ENCODE measurements at places on chromosomes 12 and 14.

GRCh38 chr14:42110167-42110566, 503.5 kb downstream of the LRFN5 start:
- no peak for DNase-seq

DNA sequence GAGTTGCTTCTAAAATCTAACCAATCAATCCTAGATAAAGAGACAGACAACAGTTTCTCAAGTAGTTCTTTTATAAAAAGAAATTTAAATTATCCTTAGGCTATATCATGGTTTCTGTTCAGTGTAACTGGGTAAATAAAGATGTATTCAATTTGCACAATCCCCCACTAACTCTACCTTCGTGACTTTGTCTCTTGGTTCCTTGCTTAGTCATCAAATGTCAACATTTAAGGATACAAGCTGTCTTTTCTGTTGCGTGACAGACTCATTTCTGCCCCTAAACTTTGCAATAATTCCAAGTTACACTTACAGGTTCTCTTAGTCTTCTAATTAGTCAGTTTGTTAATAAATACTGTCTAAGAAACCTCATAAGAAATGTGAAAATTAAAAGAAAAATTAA, 50.6 kb downstream of the SCAF11 start:
- no peak for DNase-seq

GRCh38 chr14:88746052-88746451, 46.7 kb downstream of the EML5 start:
- DNase-seq, result no peak

DNA sequence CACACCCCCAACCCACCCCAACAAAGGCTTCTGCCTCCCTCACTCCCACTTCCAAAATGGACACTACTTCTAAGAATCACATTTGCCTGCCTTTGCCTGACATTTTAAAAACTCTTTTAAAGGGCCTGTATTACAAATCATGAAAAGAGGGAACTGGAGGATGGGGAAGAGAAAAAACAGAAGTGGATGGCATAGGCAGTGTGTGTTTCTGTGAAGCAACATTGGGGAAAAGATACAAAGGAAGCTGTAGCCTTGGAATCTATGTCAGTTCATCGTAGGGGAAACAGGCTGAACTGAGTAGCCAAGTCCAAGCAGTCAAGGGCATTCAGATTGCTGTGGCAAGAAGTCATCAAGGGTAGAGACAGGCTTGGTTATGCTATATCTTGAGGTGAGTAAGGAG, 273.9 kb downstream of the BTG1 start:
- DNase-seq, result no peak

GRCh38 chr14:22803687-22803974, 11.6 kb downstream of the SLC7A7 start:
- no peak for DNase-seq

DNA sequence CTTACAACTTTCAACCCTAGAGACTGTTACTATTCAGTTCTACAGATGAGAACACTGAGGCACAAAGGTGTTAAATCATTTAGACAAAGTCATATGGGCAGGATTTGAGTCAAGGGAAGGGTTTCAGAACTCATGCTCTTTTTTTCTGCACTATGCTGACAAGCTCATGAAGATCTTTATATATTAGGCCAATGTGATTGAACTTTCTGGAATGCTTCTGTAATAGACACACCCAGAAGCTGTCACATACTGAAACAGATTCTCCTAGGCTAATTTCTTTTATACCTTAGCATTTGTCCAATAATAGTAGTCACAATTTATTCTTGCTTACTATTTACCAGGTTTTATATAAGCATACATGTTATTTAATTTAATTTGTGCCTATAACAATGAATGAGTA, 164.0 kb downstream of the ALG10B start:
- DNase-seq, result no peak

GRCh38 chr12:24596768-24597388, 352.0 kb downstream of the BCAT1 start:
- DNase-seq, result no peak

DNA sequence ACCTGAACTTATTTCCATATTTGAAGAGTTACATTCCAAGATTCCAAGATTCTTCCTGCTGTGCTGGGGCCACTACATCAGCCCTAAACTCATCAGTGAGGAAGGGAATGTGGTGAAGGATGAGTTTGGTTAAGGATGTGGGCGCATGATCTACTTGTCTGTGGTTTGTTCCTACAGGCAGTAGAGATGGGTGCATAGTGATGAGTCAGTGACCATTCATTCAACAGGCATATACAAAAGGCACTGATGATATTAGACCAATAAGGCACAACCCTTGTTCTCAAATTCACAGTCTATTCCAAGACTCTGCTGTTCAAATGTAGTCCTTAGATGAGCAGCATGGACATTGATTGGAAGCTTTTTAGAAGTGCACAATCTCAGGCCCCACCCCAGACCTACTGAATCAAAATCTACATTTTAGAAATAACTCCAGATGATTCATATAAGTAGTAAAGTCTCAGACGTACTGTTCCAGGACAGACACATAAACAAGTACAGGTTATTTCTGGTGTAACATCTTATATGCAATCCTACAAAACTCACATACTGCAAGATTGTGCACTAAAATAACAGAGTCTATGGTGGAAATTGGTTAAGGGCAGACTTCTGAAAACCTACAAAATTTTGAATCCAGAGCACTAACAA, 47.7 kb upstream of the MAP3K9 start:
- DNase-seq, result no peak

DNA sequence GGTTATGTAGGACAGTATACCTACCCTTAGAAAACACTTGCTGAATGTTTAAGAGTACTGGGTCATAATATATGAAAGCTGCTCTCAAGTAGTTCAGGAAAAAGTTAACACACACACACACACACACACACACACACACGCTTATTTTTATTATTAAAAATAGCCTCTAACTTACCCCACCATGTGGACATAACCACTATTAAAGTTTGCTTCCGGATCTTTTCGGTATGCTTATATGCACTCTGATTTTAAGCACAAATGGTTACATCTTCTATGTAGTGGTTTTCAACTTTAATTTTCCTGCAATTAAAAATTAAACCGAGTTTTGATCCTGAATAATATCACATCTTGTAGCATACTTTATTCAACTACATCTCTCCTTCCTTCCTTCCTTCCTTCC, 84.9 kb upstream of the TRAF3 start:
- DNase-seq, result no peak

- DNase-seq, result no peak
Measured at GRCh38 chr14:79064214-79064613, 894.0 kb downstream of the NRXN3 start.

- DNase-seq, result no peak
Measured at GRCh38 chr12:57590479-57590863, 521 bp upstream of the PIP4K2C start.

DNA sequence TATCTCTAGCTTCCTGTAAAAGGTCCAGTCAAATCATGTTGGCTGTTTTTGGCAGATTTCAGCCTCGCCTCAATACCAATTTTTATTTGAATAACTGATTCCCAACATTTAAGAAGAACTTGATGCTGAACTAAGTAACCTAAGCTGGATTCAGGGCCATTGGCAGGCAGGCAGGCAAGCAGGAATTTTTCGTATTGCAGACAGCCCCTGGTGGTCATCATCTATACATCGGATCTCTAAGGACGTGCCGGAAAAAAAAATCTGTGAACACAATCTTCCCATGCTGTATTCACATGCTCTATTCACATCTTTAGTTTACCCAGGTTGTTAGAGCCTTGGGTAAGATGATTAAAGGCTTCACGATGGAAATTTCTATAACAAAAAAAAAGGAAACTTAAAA, 7.0 kb downstream of the VCPKMT start:
- no peak for DNase-seq

- no peak for DNase-seq
Measured at GRCh38 chr12:121630791-121631355, 4.5 kb downstream of the ORAI1 start.

DNA sequence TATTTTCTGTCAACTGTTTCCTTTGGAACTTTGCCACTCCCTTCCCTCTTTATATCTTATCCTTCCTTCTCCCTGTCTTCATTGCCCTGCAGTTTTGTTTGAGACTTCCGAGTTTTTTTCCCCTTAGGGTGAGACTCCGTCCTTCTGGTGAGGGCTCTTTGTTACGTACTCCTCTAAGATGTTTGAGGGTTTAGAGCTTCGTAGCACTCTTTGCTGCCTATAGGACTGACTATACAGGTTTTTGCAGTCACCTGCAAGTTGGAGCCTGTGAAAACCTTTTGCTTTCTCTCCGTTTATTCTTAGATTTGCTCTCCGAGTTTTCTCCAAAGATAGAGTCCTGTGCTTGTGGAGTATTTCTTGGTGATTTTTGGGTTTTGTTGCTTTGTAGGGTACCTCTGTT, 41.7 kb upstream of the MYRFL start:
- DNase-seq, result no peak

DNA sequence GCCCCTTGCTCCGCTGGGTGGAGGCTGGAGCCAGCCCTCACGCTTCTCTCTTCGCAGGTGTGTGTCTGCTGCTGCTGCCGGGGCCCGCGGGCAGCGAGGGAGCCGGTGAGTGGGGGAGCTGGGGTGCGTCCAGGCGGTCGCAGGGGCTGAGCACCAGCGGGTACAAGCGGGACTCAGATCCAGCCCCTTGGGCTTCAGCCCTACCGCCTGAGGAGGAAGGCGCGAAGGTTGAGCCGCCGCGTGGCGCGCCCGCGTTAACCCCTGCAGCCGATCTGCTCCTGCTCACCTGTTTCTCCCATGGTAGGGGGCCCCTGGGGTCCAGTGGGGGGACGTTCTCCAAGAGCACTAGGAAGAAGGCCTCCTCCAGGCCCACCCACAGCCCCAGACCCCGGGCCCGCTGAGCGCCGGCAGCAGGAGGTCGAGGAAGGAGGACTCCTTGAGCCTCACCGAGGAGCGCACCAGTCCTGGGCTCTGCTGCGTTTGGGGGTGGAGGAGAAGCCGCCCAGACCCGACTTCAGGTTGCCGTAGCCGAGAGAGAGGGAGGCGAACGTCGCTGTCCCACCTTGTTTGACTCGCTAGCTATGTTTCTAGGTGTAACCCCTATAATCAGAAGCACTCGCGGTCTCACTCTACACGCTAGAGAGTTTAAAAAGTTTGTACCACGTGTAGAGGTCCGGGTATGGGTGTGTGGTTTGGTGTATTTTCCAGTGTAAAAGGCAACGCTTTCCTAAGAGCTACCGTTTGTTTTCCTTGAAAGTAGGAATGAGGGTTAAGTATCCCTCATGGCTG, 834 bp downstream of the COCH start:
- peak; percentile 3 for DNase-seq
